ENCODE measurements at places on chromosomes 11 and 22.

DNA sequence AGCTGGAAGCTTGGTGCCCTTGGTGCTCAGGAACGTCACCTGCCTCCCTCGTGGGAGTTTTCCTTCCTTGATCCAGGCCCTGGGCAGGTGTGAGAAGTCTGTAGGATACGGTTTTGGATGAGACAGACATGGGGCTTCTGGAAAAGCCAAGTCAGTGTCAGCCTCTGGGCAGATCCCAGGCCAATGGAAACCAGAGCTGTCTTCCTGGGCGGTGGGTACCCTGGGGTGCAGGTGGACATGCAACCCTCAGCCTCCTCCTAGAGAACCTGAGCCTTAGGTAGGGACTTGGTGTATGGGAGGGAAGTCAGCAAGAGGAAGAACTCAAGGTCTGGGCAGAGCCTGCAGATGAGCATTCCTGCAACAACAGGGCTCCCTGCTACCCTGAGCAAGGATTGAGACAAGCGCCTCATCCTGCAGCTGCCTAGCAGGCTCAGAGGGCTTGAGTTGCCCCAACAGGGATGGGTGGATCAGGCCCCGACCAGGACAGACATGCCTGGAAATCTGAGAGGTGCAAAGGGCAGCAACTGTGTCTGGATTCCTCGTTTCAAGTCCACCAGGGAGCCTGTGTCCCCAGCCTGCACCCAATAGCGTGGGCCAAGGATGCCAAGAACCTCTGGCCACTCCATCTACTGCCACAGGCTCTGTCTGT is 37.6 kb upstream of the SYT13 start:
- H3K27me3 ChIP-seq: peaks cover 14% of the 10 kb centered on the region
- H3K27ac ChIP-seq: no peak overlapping the region
- H3K4me3 ChIP-seq: no peak overlapping the region
- H3K4me1 ChIP-seq: no peaks in the 10 kb centered on the region
- H3K36me3 ChIP-seq: no peaks in the 10 kb centered on the region

- no peaks in the 10 kb centered on the region for H3K4me1 ChIP-seq
- no peak overlapping the region for H3K27ac ChIP-seq
- H3K27me3 ChIP-seq: no peaks in the 10 kb centered on the region
- DNase-seq: no peak
- no peaks in the 10 kb centered on the region for H3K36me3 ChIP-seq
- H3K4me3 ChIP-seq: no peak overlapping the region
Observed at GRCh38 chr11:105219269-105219668, 79.7 kb upstream of the CARD18 start.

- peaks cover 10% of the 10 kb centered on the region for H3K4me1 ChIP-seq
- no peak overlapping the region for H3K4me3 ChIP-seq
- H3K27ac ChIP-seq: no peak overlapping the region
- H3K27me3 ChIP-seq: no peaks in the 10 kb centered on the region
- no peak for DNase-seq
Observed at GRCh38 chr22:40955571-40955970, 4.4 kb downstream of the RBX1 start.

- no peaks in the 10 kb centered on the region for H3K27me3 ChIP-seq
- no peak overlapping the region for H3K27ac ChIP-seq
- H3K4me3 ChIP-seq: no peak overlapping the region
- no peaks in the 10 kb centered on the region for H3K4me1 ChIP-seq
- H3K36me3 ChIP-seq: no peaks in the 10 kb centered on the region
- no peak for DNase-seq
Observed at GRCh38 chr11:67795746-67796145, 121.3 kb upstream of the ALDH3B2 start.

DNA sequence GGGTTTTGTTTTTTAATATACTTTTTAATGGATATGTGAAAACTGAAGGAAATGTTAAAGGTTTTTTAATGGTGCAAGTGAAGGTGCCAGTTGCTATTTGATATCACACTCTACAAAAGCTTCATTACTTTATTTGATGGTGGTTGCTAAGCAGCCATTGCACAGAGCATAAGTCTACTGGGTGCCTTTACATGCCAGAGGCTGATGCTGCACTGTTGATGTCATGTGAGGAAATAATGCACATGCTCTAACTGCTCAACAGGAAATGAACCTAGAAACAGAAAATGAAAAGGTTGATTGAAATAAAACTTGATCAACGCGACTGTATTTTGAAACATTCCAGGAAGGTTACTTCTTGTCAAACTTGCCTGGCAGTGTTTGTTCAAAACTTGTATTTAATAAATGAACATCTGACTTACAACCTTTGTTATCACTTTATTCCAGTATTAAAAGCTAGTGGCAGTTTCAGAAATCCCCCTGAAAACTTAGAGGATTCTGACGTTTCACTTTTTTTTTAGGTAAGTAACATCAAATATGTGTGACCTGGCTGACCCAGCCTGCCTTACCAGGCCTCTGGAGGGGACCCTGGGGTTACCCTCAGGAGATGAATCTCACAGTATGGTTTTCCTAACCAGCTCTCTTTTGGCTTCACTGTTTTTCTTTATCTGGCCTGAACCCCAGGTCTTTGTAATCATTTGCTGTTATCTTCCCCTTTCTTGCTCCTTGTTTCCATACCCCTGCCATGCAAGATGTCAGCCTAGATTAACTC is 2.4 kb upstream of the ATP5MG start:
- H3K4me1 ChIP-seq: peaks cover 8% of the 10 kb centered on the region
- peaks cover 31% of the 10 kb centered on the region for H3K36me3 ChIP-seq
- H3K4me3 ChIP-seq: no peak overlapping the region

GRCh38 chr22:38873469-38874411 is 1.7 kb upstream of the CBX6 start:
- H3K4me1 ChIP-seq: peaks cover 4% of the 10 kb centered on the region
- peaks cover 16% of the 10 kb centered on the region for H3K36me3 ChIP-seq
- peaks cover 33% of the 10 kb centered on the region for H3K27me3 ChIP-seq
- no peak for DNase-seq
- no peak overlapping the region for H3K4me3 ChIP-seq

GRCh38 chr11:1218256-1218787 is 4.5 kb upstream of the MUC5B start:
- no peak overlapping the region for H3K4me3 ChIP-seq
- no peak overlapping the region for H3K27ac ChIP-seq
- no peaks in the 10 kb centered on the region for H3K36me3 ChIP-seq
- peaks cover 24% of the 10 kb centered on the region for H3K27me3 ChIP-seq

- H3K27ac ChIP-seq: no peak overlapping the region
- no peaks in the 10 kb centered on the region for H3K36me3 ChIP-seq
- no peak overlapping the region for H3K4me3 ChIP-seq
- H3K4me1 ChIP-seq: no peaks in the 10 kb centered on the region
Observed at GRCh38 chr11:75516140-75516539, 9.6 kb downstream of the GDPD5 start.

- no peaks in the 10 kb centered on the region for H3K4me1 ChIP-seq
- peaks cover 16% of the 10 kb centered on the region for H3K27me3 ChIP-seq
- H3K4me3 ChIP-seq: no peak overlapping the region
- no peaks in the 10 kb centered on the region for H3K36me3 ChIP-seq
- no peak overlapping the region for H3K27ac ChIP-seq
- no peak for DNase-seq
Observed at GRCh38 chr11:24819006-24819405, 322.2 kb downstream of the LUZP2 start.

GRCh38 chr11:29518389-29519174 is 498.2 kb downstream of the KCNA4 start:
- no peak overlapping the region for H3K27ac ChIP-seq
- H3K27me3 ChIP-seq: no peaks in the 10 kb centered on the region
- H3K36me3 ChIP-seq: no peaks in the 10 kb centered on the region

DNA sequence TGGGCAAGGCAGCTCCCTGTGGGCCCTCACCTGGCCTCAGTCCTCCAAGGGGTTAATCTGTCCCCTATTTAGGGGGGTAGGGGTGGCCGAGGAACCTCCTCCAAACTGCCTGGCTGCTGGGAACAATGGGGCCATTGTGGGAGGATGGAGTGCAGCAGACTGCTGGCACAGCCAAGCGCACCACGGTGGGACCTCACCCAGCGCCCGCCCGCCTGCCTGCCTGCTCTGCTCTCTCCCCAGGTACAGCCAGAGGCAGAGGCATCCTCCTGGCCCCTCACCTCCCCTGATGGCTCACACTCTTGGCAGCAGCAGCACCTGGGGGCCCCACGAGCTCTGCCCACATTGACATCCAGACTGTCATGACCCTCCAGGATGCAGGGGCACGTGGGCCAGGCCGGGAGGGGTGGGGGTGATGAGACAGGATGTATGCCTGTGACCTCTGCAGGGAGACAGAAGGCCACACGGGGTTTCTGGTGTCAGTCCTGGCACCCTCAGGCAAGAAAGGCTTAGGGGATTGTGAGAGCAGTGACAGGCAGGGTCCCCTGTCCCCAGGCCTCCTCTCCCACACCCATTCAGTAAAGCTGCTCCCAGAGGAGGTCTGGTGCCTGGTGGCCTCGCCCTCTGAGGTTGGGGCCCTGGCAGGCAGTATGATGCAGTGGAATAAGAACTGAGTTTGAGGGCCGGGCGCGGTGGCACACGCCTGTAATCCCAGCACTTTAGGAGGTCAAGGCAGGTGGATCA is 11.4 kb downstream of the BCL9L start:
- peaks cover 28% of the 10 kb centered on the region for H3K36me3 ChIP-seq
- H3K4me3 ChIP-seq: no peak overlapping the region
- H3K4me1 ChIP-seq: peaks cover 81% of the 10 kb centered on the region
- peak; percentile 79 for DNase-seq
- peak overlapping the region; percentile 100 for H3K27ac ChIP-seq
- no peaks in the 10 kb centered on the region for H3K27me3 ChIP-seq

- H3K27ac ChIP-seq: no peak overlapping the region
- no peaks in the 10 kb centered on the region for H3K27me3 ChIP-seq
- no peaks in the 10 kb centered on the region for H3K36me3 ChIP-seq
- H3K4me3 ChIP-seq: no peak overlapping the region
- DNase-seq: no peak
Observed at GRCh38 chr11:75474878-75475766, 42.1 kb upstream of the KLHL35 start.

DNA sequence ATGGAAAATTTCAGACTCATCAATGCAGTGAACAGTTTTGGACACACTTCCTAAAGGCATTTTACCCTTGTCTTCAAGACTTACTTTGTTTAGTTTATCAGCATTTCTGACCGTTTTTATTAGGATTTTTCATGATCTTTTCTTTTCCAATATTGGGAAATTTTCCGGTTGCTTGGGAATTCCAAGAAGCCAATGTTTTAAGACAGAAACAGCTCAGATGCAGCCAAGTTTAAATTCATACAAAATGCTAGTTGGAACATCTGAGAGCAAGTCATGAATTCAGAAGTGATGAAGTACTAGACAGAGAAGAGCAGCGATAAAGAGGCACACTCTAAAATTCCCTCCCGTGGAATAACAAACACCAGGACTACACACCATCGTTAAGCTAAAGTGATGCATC is 68.6 kb downstream of the RAB38 start:
- peaks cover 24% of the 10 kb centered on the region for H3K36me3 ChIP-seq
- no peak for DNase-seq
- no peaks in the 10 kb centered on the region for H3K27me3 ChIP-seq
- no peak overlapping the region for H3K27ac ChIP-seq
- peaks cover 12% of the 10 kb centered on the region for H3K4me1 ChIP-seq

DNA sequence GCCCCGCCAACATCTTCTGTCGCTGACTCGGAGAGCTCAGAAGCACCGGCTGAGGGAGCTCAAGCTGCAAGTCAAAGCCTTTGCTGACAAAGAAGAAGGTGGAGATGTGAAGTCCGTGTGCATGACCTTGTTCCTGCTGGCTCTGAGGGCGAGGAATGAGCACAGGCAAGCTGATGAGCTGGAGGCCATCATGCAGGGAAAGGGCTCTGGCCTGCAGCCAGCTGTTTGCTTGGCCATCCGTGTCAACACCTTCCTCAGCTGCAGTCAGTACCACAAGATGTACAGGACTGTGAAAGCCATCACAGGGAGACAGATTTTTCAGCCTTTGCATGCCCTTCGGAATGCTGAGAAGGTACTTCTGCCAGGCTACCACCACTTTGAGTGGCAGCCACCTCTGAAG is 6.7 kb downstream of the RAG1 start:
- H3K27me3 ChIP-seq: no peaks in the 10 kb centered on the region
- no peaks in the 10 kb centered on the region for H3K36me3 ChIP-seq
- H3K27ac ChIP-seq: no peak overlapping the region
- no peak for DNase-seq
- H3K4me1 ChIP-seq: no peaks in the 10 kb centered on the region
